Cerebellar nuclear complex (tissue), 1 donor: ENCODE measurements at places on chromosomes 6 and 20.

- no peak for DNase-seq
Observed at GRCh38 chr20:38167851-38168760, 3.0 kb upstream of the TGM2 start.

GRCh38 chr20:39524371-39524911 lies 562.3 kb downstream of the DHX35 start:
- no peak for DNase-seq

- DNase-seq: no peak
Observed at GRCh38 chr6:68226460-68226859, 408.6 kb upstream of the ADGRB3 start.

DNA sequence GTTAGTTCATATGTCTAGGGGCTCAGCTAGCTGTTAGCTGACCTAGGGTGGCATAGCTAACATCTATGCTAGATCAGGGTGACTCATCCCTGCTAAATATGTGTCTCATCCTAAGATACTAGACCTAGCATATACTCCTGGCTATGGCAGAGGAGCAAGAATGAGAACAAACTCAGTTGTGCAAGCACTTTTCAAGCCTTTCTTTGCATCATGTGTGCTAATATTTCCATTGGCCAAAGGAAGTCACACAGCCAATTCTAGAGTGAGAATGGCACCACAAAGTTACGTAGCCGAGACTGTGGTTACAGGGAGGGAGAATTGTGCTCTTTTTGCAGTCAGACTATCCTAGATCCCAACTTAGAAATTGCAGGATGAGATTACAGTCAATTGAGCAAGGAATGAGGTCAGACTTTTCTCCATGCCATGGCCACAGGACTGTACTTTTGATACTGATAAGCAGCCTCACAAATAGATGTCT lies 78.7 kb downstream of the PLCB4 start:
- DNase-seq: no peak

- no peak for DNase-seq
Observed at GRCh38 chr6:35590622-35591066, 77.9 kb upstream of the TULP1 start.

GRCh38 chr6:126939784-126940183 lies 178.7 kb upstream of the RSPO3 start:
- DNase-seq: no peak
